Hippocampal formation (tissue), 2 donors: ENCODE measurements at places on chromosomes 6 and 20.

- no peak for DNase-seq
Observed at GRCh38 chr6:40550202-40551101, 36.7 kb downstream of the LRFN2 start.

- DNase-seq, result no peak
Observed at GRCh38 chr6:12535586-12536314, 180.8 kb upstream of the PHACTR1 start.

GRCh38 chr6:106085692-106085983 lies 498 bp upstream of the PRDM1 start:
- DNase-seq, result no peak

DNA sequence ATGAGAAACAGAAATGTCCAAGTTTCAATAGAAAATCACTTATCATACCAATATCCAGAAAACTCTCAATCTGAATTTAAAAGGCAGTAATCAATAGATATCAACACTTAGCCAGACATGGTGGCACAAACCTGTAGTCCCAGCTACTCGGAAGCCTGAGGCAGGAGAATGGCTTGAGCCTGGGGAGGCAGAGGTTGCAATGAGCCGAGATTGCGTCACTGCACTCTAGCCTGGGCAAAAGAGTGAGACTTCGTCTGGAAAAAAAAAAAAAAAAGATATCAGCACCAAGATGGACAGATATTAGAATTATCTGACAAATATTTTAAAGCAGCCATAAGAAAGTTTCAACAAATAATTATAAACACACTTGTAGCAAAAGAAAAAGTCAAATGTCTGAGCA lies 47.0 kb downstream of the TCP11 start:
- no peak for DNase-seq

- DNase-seq, result no peak
Observed at GRCh38 chr6:37130704-37131103, 39.2 kb upstream of the PIM1 start.

DNA sequence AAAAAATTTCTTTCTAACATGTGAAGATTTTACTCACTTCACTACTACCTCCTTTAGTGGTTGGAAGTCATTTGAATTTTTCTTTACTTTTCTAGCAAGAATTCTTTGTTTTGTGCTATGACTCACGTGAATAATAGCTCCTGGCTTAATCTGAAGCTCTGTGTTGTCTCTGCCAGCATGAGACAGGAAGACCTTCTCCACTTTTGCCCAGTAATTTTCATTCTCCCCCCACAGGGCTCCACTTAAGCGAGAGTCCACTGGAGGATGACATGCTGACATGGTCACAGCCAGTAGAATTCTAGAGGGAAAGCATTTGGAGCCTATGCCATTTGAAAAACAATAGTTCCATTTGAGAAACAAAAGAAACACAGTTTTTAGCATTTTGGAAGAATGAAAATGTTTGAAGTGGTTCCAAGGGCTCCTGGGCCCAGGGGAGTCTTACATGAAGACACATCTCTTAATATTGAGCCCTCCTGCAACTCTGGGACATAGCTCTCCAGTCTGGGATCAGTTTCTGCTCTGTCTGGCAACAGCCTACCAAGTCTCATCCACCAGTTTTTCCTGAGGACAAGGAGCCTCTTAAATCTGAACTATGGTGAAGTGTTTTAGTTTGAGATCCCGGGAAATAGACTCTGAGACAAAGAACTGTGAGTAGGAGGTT lies 231.4 kb downstream of the PAX1 start:
- DNase-seq, result no peak

- no peak for DNase-seq
Observed at GRCh38 chr20:48771542-48771941, 56.3 kb downstream of the PREX1 start.

GRCh38 chr20:10519361-10520046 lies 84.4 kb downstream of the SLX4IP start:
- no peak for DNase-seq

GRCh38 chr6:169799474-169799926 lies 48.1 kb downstream of the ERMARD start:
- DNase-seq, result peak; percentile 32

- no peak for DNase-seq
Observed at GRCh38 chr20:13331536-13331935, 110.5 kb downstream of the ISM1 start.

GRCh38 chr6:102766963-102767362 lies 1373.5 kb downstream of the GRIK2 start:
- no peak for DNase-seq

DNA sequence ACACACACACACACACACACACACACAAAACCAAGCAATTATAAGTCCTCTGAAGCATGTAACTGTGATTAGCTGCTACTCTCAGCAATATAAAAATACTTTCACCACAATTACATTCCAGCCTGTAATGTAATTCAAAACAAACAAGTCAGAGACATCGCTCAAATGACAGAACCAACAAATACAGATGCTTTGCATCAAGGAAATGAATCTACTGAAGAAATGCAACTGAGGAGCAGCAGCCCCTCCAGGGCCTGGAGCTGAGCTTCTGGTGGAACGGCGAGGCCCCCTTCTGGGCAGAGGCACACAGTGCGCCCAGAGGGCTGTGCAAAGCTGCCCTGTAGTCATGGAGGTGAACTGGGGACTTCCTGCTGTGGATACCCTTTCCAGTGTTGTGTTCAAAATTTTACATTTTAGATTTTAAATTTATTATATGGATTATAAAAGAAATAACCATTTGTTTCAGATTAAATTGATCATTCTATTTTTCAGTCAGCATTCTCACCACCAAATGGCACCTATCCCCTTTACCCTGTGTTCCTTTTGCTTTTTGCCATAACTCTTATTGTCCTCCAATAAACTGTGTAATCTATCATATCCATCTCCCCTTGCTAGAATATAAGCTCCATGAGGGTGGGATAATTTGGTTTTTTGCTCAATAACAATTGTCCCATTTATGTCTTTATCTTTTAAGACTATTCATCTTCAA lies 23.2 kb downstream of the ADAT2 start:
- DNase-seq, result peak; percentile 67
